Activated T-cell treated with anti-CD3 and anti-CD28 coated beads for 1 hour (primary cell): ENCODE measurements at places on chromosomes 11 and 22.

DNA sequence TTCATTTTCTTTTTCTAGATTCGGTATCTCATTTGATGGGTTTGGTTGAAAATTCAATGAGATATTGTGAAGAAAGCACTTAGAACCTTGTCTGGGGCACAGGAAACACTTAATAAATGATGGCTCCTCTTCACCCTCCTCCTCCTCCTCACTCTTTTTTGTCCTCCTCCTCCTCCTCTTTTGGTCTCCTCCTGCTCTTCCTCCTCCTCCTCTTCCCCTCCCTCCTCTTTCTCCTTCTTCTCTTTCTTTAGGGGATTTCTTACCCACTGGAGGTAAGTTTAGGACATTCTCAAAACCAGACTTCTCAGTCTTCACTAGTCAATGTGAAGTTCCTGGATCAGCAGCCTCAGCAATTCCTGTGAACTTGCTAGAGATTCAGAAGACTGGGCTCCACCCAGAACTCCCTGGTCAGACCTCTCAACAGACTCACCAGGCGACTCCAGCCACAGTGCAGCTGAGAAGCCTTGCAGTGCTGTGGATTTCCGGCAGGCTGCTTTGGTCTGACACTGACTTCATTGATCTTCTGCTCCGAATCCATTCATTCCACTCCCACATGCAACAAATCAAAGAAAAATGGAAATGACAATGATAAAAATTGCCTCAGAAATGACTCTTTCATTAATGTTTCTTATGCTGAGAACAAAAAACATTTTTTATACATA lies 368.6 kb upstream of the B3GAT1 start:
- DNase-seq = no peak

GRCh38 chr11:66247295-66247694 lies 21.1 kb upstream of the RAB1B start:
- no peak for DNase-seq

DNA sequence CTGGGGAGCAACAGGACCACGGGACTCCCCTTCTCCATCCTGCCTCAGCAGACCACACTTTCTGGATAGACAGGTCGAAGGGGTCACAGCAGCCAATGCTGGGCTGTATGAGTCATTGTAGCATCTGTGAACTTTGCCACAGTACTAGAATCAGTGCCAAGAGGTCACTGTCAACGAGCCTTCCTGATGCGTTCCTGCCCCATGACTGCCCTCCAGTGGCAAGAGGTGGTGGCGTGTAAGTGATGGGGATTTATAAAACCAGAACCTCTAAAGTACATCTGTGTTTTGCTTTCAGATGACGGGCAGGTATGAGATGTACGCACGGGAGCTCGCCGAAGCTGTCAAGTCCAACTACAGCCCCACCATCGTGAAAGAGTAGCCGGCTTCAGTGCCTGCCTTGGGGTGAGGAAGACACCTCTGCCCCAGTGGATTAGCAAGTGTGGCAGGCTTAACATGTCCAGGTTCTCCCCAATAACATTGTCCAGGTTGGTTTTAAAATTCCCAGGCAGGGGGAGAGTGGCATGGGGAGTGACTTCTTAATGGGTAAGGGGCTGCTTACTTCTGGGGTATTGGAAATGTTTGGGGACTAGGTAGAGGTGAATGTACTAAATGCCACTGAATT lies 29.4 kb downstream of the GUCD1 start:
- DNase-seq = peak; percentile 71

- no peak for DNase-seq
Observed at GRCh38 chr11:104041792-104042191, 5.4 kb downstream of the DDI1 start.

- DNase-seq = no peak
Observed at GRCh38 chr11:107017433-107018218, 650 bp downstream of the GUCY1A2 start.

DNA sequence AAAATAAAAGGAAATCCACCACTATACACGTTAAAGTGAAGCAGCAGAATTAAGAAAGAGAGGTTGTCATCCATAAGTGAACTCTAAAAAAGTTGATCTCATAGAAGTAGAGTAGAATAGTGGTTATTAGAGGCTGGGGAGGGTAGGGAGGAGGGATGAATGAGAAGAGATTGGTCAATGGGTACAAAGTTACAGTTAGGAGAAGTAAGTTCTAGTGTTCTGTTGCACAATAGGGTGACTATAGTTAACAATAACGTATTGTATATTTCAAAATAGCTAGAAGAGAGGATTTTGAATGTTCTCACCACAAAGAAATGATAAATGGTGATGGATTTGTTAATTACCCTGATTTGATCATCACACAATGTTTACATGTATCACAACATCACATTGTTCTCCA lies 72.0 kb downstream of the CD82 start:
- no peak for DNase-seq

DNA sequence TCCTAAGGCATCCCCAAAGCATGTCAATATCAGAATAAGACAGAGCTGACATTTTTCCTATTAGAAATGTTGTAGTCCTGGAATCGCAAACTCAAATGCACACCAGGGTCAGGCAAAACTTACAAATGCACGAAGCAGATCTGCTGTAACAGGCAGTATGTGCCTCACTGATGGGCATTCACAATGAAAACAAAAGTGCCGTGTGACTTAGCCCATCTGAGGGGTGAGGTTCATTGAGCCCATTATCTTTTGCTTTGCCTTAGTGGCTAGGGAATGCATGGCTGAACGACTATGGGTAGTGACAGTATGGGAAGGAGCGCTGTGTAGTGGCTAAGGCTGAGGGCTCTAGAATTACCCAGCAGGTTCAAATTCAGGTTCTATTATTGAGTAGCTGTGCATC lies 43.1 kb upstream of the RASSF10 start:
- DNase-seq = no peak

DNA sequence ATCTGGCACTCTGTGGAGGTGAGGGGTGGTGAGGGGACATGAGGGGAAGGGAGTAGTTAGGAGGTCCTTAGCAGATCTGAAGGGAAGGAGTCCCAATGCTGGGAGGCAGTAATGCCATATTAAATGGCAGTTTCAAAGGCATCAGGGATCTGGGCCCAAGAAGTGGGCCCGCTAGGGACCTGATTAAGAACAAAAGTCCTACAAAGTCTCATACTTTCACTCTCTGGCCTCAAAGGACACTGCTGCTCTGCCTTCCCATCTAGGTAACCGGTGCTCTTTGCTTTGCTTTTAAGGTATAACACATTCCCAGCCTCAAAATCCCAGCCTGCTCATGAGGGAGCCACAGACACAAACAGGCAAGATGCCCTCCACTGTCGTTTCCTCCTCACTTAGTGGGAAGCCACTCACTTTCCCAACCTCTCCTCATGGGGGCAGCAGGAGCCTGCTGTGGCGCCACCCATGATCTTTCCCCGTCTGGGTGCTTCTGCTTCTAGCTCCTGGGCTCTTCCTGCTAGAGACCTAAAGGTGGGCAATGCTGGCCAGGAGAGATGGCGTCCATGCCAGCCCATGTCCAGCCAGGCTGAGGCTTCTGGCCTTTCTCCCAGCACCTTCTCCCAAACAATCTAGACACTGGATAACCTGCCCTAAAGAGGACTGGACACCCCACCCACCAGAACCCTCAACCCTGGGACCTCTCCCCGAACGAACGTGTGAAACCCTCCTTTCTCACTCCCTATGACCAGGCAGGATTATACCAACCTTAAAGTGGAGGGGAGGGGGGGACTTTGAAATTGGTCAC lies 68.3 kb downstream of the PLEKHA7 start:
- no peak for DNase-seq

GRCh38 chr11:100013011-100013410 lies 674.1 kb upstream of the ARHGAP42 start:
- DNase-seq = no peak

DNA sequence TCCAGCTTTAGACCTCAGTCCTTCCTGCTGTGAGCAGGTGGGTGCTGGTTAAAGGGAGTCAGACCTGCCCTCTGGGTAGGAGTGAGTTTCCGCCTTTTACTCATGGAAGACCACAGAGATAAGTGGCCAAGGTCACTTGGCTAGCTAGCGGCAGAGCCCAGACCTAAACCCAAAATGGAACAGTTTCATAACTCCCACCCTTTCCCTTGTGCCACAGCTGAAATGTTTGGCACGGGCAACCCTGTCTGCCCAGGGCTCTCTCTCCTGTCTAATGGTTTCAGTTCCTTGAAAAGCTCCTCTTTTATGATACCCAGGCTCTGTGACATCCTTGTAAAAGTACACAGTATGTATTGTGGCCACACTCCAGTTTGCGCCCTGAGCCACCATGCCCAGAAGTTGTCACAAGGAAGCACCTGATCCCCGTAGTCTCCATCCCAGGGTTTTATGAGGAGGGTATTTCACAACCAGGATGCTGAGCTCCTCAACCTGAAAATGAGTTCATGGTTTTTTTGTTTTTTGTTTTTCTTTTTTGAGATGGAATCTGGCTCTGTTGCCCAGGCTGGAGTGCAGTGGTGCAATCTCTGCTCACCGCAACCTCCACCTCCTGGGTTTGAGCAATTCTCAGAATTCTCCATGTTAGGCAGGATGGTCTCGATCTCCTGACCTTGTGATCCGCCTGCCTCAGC lies 5.1 kb downstream of the MB start:
- DNase-seq = no peak

DNA sequence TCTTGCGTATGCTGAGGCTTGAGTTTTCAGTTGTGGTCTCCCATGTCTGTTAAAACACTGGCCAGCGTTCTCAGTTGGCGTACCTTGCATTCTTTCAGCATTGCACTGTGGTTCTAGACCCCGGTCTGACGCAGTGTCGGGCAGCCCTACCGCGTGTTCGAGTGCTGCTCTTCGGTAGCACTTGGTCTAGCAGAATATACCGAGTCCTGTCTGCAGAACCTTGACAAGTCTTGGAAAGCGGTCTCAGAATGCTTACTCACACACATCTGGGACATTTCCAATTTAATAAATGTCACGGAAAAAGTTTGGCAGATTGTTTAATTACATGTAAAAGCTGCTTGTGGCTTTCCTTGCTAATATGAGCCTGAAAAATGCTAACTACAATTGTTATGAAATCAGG lies 32.6 kb downstream of the PPFIA1 start:
- no peak for DNase-seq

GRCh38 chr22:32542677-32543357 lies 68.2 kb downstream of the FBXO7 start:
- DNase-seq = no peak

DNA sequence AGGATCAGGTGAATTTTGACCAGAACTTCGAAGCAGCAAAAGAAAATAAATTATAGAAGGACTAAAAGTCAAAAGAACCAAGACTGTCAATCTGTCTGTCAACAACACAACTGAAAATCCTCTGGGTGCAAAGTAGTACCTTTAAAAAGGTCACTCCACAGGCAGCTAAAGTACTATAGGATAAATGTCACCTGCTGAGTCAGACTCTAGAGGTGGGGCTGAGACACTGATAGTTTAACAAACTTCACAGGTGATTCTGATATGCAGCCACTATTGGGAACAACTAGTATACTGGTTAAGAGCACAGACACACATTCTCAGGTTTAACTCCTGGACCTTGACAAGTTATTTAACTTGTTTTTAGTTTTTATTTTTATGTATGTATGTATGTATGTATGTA lies 107.3 kb downstream of the FCHSD2 start:
- DNase-seq = no peak

- DNase-seq = no peak
Observed at GRCh38 chr11:112085822-112086421, 634 bp downstream of the TIMM8B start.

DNA sequence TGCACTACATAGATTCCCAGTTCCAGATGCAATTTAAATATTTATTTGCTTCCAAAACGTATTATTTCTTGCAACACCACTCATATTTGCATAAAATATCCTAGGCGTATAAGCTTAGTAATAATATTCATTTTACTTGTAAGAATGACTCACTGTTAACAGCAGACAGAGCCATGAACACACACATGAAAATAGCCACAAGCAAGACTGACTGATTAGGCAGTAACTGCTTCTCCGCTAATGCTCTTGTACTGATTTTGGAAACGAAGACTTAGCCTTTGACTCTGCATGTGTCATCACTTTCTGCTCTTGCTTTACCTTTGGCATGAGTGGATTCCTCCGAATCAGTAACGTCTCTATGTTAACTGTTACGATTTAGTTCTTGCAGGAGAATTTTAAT lies 6.0 kb downstream of the OR10Q1 start:
- DNase-seq = no peak

- DNase-seq = no peak
Observed at GRCh38 chr11:36239636-36240035, 49.6 kb downstream of the COMMD9 start.

GRCh38 chr11:33060271-33060670 lies 20.9 kb downstream of the TCP11L1 start:
- no peak for DNase-seq

GRCh38 chr11:65870706-65871681 lies 1.6 kb downstream of the EFEMP2 start:
- no peak for DNase-seq

DNA sequence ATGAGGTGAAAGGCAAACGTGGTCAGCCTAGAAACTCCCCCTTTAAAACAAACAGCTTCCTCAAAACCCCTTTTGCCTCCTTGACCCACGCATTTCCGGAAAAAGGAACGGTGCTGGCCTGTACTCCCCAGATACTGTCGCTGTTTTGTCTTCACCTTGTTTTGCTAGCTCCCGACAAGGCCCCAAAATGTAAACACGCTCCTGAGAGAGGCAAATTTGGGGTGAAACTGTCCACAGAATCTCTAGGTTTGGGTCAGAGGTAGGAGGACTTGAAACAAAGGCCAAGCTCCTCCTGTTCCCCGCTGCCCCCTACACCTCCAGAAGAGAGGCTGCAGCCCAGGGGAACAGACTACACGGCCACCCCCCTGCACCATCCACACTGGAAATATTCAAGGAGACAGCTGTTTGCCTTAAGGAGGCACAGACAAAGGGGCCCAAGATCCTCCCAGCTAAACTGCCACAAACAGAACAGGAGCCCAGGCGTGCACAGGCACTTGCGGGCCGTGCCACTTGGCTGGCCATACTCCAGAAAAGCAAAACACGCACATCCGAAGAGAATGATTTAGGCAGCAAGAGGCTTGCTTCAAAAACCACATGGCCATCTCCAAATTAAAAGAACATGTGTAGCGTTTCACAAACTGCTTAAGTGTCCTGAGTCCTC lies 160.5 kb upstream of the GRK3 start:
- no peak for DNase-seq

- DNase-seq = no peak
Observed at GRCh38 chr11:75631086-75631730, 37.6 kb downstream of the MAP6 start.

DNA sequence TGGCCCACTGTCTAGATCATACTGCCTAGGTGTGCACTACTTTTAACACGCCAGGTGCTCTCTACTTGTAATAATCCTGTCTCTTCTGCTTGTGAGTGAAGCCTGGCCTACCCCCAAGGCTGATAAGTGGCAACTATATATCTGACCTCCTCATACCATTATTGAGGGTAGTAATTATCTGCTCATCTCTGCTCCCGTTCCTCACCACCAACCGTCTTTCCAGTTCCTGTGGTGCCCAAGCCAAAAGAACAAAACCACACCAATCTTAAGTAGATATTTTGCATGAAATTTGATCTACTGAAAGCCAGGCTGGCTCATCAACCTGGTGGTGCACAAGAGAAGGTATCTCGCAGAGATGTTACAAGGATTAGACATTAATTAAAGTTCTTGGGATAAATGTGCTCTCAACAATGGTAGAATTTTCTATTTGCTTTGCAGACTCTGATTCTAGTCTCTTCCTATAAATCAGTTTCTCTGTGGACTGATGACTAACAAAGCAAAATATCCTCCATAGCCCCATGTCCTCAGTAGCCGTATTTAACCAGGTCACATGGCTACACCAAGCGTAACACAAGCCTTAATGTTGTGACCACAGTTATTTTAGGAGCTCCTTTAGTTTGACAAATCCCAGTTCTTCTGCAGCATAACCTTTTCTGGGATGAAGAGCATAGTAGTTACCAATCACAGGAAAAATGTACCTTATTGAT lies 267.2 kb downstream of the NTM start:
- no peak for DNase-seq

GRCh38 chr22:24697172-24697571 lies 77.3 kb downstream of the PIWIL3 start:
- no peak for DNase-seq
